ENCODE measurements at places on chromosomes 5 and 9. TPM values are rescaled to one million over a fixed set of nuclear protein-coding genes. Genes with fewer than 3 reads are reported as not detected.

- DNase-seq = no peak
Measured at GRCh38 chr9:106976772-106977171, 113.8 kb downstream of the ZNF462 start.

DNA sequence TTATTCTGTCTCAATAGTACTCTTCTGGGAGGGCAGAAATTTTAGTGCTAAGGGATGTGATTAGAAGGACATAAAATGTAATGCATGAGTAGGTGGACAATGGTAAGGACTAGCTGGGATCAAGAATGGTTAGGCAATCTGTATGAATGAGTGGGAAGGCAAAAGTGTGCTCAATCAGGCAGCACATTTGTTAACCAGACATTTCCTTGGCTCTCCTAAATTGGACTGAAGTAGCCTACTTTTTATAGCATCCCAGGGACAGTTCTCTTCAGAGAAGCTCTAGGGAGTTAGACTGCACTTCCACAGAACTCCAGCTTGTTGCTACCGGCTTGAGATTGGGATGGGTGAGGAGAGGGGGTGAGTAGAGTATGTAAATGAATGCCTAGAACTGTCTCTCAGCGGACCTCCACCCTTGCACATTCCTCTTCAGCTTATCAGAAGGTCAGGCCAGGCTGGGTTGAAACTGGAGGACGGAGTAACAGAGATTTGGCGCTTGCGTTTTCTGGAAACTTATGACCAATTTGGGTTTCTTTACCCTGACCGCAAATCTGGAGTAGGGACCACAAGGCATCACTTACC, 19.0 kb upstream of the ARL14EPL start:
- DNase-seq = no peak

GRCh38 chr5:178152491-178153444, 917 bp downstream of the NHP2 start:
- DNase-seq = no peak

BRINP1 gene
- 8.6 TPM for total RNA-seq

GRCh38 chr9:35906923-35907699, 1.1 kb downstream of the HRCT1 start:
- no peak for DNase-seq

- DNase-seq = no peak
Measured at GRCh38 chr5:2257326-2258244, 374.9 kb upstream of the IRX4 start.

DNA sequence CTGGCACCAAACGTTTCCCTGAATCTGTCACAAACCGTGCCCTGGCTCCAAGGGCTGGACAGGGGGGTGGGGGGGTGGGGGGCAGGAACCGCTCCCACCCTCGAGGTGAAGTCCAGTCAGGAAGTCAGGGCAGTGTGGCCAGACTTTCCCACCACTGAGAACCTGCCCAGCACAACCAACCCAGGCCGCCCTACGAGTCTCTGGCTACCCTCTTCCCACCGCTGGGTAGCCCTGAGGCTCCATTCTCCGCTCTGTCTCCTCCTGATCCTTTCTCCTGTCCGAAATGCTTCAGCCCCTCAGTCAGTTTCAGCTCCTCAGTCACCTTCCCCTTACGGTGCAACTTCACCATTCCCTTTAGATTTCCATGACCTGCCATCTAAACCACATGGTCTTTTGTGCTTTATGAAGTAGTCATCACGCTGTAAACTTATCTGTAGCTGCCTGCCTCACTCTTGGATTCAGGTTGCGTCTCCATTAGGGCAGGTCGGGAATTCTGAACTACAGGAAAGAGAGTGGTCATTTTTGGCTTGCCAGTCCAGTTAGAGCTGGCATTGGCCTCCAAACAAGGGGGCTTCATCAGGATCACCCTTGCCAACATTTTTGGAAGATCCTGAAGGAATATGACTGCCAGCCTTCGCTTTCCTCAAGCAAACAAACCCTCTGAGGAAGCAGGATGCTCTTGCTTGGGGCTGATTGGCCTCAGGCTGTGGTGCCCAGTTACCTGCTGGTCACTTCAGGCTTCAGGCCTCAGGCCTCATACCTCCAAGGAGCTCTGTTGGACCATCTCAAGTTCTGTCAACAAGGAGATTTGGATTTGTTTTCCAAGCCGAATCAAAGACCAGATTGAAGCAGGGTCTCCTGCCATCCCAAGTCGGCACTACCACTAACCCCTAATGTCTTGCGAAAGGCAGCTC, 794 bp upstream of the DCAF12 start:
- no peak for DNase-seq

DNA sequence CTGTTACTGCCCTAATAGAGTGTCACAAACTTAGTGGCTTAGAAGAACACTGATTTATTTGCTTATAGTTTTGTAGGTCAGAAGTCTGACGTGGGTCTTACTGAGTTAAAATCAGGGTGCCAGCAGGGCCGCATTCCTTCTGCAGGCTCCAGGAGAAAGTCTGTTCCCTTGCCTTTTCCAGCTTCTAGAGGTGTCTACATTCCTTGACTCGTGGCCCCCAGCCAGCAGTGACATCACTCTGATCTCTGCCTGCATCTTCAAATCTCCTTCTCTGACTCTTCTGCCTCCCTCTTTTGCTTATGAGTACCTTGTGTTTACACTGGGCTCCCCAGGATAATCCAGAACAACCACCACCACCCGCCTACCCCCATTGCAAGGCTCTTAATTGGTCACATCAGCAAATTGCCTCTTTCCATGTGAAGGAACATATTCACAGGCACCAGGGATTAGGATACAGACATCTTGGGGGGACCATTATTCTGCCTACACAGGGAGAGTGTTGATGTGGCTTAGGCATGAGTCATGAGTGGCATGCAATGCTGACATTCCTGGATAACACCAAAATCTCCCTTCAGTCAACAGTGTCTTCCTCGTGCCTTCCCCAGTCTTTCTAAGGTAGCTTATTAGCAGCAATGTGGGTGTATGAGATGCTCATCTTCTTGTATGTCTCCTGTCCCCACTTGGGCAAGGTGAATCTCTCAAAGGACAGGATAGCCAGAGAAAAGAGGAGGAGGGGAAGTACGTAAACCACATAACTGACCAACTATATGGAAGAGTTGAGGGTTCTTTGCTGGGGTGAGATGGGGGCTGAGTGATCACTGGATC, 24.4 kb downstream of the CYFIP2 start:
- DNase-seq = no peak

DNA sequence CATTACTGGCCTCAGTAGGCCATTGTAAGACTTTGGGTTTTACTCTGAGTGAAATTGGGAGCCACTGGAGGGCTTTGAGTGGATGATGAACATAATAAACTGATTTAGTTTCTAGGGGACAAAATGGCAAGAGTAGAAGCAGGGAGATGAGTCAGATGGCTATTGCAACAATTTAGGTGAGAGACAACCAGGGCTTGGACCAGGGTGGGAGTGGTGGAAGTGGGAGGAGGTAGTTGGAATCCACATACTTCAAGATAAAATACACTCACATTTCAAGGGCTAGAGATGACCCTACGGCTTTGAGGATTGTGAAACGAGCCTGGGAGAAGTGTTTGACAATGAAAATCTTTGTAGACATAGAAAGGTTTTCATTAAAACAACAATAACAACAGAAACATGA, 136.3 kb downstream of the ACTBL2 start:
- no peak for DNase-seq

DNA sequence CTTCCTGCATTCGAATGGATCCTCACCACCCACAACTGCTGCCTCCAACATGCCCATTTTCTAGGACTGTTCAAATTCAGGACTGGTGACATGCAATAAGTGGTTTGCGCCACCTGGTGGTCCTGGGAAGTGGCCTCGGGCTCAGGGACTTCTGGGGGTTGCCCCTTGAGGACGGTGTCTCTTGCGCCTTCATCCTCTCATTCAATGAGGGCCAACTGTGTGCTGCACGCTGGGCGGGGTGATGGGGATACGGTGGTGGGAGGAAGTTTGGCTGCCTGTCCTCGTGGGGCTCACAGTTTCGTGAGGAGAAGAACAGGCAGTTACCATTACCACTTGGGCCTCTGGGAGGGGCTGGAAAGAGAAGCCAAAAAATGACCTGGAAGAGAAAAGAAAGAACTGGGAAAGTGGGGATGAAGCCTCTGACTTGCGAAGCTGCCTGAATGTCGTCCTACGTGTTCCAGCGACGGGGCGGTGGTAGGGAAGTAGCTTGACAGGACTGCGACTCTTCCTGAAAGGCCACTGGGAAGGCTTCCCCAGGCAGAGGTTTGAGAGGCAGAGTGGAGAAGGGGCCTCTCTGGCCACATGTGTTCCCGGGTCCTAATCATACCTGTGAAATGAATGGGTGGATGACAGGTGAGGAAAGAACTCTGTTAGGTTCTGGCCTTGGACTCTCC, 49.0 kb downstream of the PSD2 start:
- no peak for DNase-seq

DNA sequence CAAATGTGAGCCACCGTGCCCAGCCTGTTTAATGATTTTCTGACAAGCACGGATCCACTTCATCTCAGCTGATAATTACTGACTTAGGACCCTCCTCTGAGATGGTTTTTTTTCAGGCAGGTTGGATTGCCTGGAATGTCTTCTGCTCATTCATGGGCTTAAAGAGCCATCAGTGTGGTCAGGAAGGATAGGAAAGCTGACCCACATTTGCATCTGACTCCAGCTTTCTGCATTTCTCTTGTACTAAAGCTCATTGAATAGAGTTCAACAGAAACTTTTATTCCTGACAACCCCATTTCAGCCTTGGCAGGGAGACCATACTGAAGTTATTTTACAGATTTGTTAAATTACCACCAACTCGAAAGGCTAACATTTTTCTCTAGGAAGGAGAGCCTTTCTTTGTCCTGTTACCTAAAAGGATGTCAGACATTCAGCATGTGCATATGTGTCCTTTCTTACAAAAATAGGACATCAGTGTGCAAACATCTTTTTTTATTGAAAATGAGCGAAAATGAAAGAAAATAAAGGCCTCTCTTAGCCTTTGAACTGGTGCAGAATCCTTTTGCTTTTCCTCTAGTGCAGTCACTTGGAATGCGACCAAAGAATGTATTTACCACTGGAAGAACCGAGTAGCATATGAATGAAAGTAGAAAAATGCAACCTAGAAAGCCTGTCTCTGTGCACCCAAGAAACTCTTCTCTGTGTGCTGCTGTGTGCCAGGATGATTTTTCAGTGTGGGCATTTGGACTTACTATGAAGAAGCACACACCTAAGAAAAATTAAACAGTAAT, 26.6 kb downstream of the ADCY2 start:
- DNase-seq = no peak

PGM5 gene
- 5.8 TPM for total RNA-seq

NUTM2G gene
- total RNA-seq = not detected

Data from type B pancreatic cell (in vitro differentiated cells).